NCI-H2107 (cell line): ENCODE measurements at places on chromosomes 12 and 14.

DNA sequence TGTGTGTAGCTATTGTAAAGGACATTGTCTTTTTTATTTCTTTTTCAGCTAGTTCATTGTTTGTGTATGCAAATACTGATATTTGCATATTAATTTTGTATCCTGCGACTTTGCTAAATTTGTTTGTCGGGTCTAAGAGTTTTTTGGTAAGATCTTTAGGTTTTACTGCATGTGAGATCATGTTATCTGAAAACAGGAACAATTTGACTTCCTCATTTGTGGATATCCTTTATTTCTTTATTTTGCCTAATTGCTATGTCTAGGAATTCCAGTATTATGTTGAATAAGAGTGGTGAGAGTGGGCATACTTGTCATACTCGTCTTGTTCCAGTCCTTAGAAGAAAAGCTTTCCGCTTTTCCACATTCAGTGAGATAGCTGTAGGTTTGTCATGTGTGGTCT, 28.8 kb downstream of the SIX4 start:
- DNase-seq = no peak

DNA sequence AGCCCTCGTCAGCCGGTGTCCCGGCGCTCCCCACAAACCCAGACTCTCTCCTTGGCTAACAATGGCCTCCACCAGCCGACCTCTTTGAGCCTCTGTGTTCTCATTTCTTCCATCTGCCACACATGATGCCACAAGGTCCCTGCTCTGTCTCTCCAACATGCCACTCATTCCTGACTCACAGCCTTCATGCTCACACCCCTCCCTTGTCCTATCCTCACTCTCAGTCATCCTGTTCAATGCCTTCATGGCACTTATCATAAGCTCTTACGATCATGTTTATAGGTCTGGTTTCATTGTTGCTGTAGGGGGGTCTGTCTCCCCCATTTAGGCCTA, 9.6 kb upstream of the SERPINA11 start:
- DNase-seq = no peak

- DNase-seq = no peak
These were observed 140.5 kb downstream of the TSPAN9 start for GRCh38 chr12:3217683-3218079.

DNA sequence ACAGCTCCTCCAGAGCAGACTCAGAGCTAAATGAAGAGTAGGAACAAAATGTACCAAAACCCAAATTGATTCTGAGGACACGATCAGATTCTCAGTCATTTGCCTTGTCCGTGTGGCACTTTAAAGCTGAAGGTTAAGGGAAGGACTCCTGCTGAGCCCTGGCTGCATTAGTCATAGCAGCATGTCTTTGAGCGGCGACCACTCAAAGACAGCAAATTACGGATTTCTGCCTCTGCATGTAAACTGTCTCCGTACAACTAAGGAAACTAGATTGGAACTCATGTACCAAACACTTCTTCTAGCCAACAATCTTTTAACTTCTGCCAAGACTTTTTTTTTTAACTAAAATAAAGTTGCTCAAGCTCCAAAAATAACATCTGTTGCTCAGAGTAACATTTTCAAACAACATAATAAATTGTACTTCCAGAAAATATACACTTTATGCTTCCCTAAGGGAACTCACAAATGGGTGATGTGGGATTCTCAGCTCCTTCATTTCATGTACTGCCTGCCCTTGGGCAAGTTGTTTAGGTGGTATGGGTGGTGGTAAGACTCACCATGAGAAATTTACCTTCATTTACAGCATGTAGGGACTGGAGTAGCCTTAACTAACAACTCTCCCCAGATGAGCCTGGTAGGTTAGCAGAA, 56.1 kb downstream of the RERG start:
- DNase-seq = no peak

GRCh38 chr12:19945559-19946435, 422.5 kb upstream of the PDE3A start:
- DNase-seq = no peak

- DNase-seq = no peak
These were observed 144.9 kb upstream of the SYT1 start for GRCh38 chr12:78719721-78720120.

DNA sequence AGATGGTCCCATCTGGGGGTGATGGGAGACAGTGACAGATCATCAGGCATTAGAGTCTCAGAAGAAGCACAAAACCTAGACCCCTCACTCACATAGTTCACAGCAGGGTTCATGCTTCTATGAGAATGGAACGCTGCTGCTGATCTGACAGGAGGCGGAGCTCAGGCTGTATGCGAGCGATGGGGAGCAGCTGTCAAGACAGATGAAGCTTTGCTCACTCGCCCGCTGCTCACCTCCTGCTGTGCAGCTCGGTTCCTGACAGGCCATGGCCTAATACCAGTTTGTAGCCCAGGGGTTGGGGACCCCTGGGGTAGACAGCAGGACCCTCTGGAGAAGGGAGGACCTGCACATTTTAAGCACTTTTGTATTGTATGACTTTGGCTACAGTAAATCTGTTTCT, 111.2 kb downstream of the LGMN start:
- no peak for DNase-seq

DNA sequence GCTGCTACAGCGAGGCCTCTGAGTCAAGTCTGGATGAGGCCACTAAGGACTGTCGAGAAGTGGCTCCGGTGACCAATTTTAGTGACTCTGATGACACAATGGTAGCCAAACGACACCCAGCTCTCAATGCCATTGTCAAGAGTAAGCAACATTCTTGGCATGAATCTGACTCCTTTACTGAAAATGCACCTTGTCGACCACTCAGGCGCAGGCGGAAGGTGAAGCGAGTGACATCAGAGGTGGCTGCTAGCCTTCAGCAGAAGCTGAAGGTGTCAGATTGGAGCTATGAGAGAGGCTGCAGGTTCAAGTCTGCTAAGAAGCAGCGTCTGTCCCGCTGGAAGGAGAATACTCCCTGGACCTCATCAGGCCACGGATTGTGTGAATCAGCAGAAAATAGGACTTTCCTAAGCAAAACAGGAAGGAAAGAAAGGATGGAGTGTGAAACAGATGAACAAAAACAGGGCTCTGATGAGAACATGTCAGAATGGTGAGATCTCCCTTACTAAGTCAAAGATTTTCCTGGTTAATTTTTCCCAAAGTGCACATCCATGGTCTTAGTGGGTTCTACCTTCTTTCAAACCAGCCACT, 2.9 kb downstream of the GPATCH2L start:
- no peak for DNase-seq

DNA sequence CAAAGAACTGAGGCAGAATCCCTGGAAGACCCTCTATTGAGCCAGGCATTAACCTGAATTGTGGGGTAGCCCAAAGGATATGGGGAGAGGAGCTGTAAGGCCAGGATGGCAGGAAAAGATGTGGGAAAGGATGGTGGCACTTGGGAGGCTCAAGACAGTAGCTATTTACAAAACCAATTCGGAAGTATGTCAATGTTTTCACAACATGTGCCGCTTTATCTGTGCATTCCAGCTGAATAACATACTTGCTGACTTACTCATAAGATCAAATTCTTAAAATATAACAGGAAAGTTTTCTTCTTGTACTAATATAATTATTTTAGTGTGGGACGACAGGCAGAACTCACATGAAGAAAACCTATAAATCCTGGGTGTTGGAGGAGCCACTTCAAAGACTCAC, 10.6 kb downstream of the BBS10 start:
- no peak for DNase-seq

- DNase-seq = no peak
These were observed 439.1 kb downstream of the NPAS3 start for GRCh38 chr14:33377596-33378390.

- DNase-seq = peak; percentile 74
These were observed 126.7 kb upstream of the HIF1A start for GRCh38 chr14:61568572-61569011.

GRCh38 chr12:45324391-45324790, 108.5 kb downstream of the ANO6 start:
- no peak for DNase-seq

GRCh38 chr12:54035568-54036264, 2.9 kb downstream of the HOXC5 start:
- no peak for DNase-seq

DNA sequence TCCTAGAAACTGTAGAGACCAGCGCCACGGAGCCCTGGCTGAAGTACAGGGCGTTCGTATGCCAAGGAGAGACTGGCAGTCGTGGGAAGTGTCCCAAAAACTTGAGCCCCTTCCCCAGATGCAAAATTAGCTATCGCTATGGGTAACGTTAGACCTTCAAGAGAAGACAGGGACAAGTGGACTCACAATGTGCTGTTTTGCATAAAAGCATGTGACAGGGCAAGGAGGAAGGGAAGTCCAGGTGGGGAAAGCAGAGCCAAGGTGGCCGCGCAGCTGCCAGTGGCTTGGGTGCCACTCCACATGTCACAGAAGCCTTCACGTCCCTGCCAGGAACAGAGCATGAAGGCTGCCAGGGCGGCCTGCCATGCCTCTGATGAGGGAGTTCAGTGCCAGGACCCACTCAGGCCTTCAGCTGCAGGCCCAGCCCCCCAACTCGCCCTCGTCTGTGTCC, 61.2 kb upstream of the DYNC1H1 start:
- DNase-seq = no peak

GRCh38 chr12:130236446-130236845, 74.2 kb downstream of the FZD10 start:
- DNase-seq = no peak

DNA sequence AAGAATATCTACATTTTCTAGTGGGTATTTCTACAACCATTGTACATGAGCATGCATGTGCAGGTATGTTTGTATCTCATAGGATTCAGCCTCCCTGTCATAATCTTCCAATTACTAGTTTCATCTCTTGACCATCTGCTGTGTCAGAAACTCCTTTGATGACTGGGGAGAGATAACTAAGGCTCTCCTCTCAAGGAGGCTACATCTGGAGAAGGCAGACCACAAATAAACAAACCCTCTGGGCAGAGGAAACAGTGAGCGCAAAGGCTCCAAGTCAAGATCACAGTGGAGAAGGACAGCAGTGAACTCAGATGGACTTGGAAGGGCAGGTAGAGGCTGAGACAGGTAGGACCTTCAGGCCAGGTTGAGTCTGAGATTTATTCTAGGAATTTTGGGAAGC, 166.4 kb downstream of the PELI2 start:
- DNase-seq = no peak

DNA sequence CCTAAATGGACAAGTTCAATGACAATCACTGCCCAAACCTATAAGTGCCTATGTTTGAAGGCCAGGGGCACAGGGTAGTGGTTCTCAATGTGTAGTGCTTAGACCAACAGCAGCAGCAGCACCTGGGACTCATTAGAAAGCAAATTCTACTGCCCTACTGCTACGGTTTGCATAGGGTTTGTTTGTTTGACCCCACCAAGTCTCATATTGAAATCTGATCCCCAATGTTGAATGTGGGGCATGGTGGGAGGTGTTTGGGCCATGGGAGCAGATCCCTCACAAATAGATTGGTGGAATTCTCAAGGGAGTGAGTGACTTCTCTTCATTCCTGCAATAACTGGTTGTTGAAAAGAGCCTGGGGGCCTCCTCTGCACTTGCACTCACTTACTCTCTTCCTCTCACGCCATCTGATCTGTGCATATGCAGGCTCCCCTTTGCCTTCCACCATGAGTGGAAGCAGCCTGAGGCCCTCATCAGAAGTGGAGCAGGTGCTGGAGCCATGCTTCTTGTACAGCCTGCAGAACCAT, 39.5 kb downstream of the PPM1H start:
- DNase-seq = no peak

- DNase-seq = no peak
These were observed 17.3 kb upstream of the DHRS4 start for GRCh38 chr14:23936084-23936829.

- no peak for DNase-seq
These were observed 364.5 kb downstream of the BTG1 start for GRCh38 chr12:91781114-91781513.

DNA sequence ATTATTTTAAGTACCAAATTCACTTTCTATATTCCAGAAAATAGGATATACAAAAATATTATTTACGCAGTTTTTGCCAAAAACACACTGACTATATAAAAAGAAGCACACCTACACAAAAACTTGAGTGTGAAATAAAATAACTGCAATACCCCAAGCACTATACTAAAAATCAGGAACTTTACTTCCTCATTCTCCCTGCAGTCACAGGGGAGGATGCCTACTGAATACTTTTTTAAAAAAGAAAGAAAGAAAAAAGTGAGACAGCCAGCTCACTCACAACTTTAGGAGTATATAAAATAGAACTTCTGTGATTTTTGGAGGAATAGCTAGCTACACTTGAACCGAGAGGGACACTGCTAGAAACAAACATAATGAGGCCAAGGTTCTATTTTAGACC, 12.2 kb downstream of the RPS6KA5 start:
- no peak for DNase-seq

- no peak for DNase-seq
These were observed 193.3 kb downstream of the ANO4 start for GRCh38 chr12:100987552-100988521.

GRCh38 chr12:79420146-79420618, 270.6 kb downstream of the PAWR start:
- no peak for DNase-seq

- no peak for DNase-seq
These were observed 21.8 kb downstream of the PLEKHG3 start for GRCh38 chr14:64725879-64726584.
